ENCODE measurements at places on chromosomes 3 and 15.

GRCh38 chr15:69750253-69750652 is 297.6 kb downstream of the RPLP1 start:
- DNase-seq = no peak

- no peak for DNase-seq
These were observed 553.4 kb downstream of the GOLGA6L6 start for GRCh38 chr15:19988094-19988660.

DNA sequence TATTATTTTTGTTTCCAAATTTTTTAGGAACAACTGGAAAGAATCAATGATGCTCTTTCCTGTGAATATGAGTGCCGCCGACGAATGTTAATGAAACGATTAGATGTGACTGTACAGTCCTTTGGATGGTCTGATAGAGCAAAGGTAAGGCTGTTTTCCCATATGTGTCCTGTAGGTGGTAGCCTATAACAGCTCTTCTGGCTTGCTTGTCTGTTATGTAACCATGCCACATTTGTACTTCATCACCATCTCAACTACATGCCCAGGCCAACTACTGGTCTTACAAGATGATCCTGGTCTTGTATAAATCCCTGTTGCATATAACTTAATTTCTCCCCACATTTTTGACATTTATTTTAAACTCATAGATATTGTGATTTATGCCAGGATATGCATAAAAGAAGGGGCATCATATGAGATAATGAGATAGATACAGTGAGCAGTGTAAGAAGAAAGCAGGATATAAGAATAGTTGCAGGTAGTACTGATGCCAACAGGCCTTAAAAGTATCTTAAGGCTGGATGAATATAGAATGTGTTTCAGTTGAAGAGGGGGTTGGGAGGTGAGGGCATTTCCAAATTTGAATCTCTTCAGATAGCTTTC is 20.3 kb downstream of the FAM98B start:
- no peak for DNase-seq

GRCh38 chr3:15722877-15723623 is 74.7 kb downstream of the ANKRD28 start:
- no peak for DNase-seq

DNA sequence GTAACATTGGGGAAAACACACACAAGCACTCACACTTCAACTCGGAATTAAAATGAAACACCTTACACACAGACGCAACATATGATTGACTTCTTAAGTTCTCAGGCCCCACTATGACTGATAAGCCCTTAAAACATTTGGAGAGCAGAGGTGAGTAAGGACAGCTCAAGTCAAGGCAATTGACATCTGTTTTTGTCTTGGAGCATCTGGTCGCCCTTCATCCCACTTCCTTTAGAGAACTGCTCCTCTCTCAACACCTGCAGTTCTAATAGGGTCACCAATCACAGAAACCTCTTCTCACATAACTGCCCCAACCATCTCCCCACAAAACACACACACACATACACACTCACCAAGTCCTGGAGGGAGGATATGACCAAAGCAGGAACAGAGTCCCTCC is 43.4 kb downstream of the ERC2 start:
- DNase-seq = no peak

DNA sequence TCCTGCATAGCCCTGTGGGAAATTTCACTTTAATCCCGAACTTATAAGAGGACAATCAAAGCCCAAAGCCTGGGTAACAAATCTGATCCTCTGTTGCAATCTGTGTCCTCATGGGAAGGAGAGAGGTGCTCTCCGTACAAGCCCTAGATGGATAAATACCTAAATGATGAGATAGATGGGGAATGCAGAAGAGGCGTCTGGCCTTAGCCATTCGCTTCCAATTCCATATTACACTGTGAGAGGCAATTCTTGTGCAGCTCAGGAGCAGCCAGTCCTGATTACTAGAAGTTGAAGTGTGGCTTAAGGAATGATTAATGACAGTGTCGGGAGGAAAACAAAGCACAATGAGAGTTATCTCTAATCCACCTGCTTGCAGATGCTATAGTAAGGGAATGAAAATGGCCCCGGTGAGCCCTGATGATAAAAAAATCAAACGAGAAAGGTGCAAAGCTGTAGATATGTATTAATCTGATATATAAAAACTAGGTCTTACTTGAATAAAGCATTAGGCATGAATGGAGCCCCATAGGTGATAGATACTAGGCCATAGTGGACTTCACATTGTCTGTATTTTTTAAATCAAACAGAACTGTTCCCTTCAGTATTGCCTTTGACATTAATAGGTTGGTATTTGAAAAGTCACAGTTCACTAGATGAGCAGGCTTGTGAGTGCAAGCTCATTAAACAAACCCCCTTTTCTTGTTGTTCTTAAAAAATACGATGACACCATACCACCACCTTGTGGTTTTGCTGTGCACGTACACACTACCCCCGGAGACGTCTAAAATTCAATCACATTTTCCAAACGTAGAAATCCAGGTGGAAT is 54.2 kb upstream of the TMCO5A start:
- no peak for DNase-seq

DNA sequence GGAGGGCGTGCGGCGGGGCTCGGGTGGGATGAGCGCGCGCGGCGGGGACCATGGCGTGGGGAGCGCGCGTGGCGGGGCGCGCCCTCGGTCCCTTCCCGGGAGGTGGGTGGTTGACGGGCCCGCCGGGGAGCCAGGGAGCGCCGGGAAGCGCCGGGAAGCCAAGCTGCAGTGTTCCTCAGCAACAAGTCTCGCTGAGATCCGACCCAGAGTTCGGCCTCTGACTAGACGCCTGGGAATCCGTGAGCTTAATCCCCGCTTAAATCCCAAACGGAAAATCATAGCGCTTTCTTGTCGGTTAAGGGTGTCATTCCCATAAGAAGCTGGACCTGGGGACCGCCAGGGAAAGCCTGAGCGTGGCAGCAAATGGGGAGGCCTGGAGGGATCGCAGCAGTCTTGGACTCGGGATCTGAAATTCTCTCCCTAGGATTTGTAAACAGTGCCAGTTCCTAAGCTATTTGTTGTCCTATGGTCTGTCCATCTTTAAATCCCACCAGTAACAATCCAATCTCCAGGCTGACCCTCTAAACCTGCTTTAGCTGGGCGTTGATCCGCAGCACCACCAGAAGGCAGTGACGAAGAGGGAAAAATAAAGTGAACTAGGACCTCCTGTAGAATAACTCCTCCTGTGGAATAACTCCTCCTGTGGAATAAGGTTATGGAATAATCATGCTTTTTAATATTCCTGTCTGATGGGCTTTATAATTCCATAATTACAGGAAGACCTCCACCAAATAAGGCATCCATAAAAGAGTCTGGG is 570 bp upstream of the NEDD4 start:
- no peak for DNase-seq

- DNase-seq = no peak
These were observed 31.9 kb downstream of the EHD4 start for GRCh38 chr15:41940441-41940857.

- no peak for DNase-seq
These were observed 88.6 kb upstream of the PSMD6 start for GRCh38 chr3:64111872-64112271.

- no peak for DNase-seq
These were observed 35.0 kb upstream of the PLCL2 start for GRCh38 chr3:16849795-16850194.

- no peak for DNase-seq
These were observed 55.1 kb downstream of the RBMS3 start for GRCh38 chr3:29335943-29336342.

DNA sequence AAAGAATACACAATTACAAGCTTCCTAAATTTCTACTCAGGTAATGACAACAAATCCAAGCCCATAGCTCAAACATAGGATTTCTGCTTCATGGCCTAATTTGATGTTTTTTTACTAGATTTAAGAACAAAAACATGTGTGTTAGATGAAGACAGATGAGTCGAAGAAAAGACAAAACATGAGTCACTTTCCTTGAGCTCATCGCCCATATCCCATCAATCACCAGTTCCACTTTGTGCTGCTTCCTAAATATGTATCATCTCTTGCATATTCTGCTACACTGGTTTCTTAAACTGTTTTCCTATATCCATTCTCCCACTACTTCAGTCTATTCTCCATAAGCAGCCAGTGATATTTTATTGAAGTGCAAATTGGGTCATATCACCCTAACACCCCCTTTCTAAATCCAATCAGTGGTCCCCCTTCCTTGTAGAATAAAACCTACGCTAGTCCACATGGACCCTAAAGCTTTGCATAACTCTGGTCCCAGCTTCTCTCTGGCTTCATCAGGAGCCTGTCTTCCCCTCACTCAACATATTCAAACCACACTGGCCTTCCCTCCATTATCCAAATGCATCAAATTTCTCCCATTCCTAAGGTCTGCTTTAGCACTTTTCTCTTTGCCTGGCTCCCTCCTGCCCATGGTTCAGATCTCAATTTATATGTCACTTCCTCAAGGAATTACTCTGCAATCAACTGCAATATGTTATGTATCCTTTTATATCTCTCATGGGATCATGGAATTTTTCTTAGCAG is 1033.9 kb downstream of the FHIT start:
- DNase-seq = no peak

DNA sequence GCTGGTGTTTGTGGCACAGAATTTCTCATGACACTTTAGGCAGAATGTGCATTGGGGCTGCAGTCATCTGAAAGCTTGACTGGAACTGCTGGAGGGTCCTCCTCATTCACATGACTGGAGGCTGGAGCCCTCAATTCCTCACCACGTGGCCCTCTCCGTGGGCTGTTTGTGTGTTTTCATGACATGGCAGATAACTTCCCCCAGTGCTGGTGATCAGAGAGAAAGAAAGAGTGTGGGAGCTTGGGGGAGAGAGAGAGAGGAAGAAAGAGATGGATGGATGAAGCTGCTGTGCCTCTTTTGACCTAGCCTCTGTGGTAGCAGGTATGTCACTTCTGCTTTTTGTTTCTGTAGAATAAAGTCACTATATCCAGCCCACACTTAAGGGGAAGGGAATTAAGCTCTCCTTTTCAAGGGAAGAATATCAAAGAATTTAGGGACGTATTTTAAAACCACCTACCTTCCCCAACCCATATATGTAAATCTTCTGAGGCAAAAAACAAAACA is 169.6 kb upstream of the IL12A start:
- no peak for DNase-seq

DNA sequence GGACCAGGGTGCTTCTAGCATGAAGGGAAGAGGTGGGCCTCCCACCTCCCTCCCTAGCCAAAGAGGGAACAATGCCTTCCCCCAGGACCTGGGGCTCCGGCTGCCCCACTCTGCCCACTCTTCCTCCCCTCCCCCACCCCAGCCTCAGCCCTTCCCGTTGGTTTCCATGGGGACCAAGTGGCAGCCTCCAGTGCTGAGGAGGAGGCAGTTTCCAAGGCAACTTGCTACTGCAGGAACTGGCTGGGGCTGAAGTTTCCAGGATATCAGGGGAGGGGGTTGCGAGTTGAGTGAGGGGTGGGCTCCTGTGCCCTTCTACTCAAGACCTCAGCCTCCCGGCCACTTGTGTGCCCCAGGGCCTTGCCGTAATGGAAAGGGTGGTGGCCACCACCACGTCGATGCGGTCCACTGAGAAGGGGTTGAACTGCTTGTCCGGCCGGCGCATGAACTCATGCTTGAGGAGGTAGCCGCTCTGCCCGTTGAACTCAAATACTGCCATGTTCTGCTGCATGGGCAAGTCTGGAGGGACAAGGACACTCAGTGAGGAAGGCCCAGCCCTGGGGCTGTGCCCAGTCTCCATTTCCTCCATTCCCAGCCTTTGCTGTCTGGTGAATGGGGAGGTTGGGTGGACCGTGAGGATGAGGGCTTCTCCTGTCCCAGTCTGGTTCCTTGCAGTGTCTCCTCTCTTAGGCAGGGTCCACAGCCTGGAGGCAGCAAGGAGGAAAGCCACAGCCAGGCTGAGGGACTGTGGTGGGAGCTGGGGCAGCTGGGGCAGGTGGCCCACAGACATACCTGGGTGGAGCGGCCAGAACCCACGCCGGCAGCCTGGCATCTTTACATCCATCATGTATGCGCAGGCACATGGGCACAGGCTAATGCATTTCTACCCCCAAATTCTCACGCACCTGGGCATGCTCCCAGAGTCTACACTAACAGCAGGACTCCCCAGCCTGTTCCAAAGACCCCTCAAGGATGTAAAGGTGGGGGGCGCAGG is 11.3 kb upstream of the ANKRD63 start:
- DNase-seq = no peak

GRCh38 chr3:188916934-188917401 is 254.8 kb upstream of the TPRG1 start:
- DNase-seq = no peak

GRCh38 chr15:28942046-28942445 is 56.3 kb downstream of the APBA2 start:
- no peak for DNase-seq

DNA sequence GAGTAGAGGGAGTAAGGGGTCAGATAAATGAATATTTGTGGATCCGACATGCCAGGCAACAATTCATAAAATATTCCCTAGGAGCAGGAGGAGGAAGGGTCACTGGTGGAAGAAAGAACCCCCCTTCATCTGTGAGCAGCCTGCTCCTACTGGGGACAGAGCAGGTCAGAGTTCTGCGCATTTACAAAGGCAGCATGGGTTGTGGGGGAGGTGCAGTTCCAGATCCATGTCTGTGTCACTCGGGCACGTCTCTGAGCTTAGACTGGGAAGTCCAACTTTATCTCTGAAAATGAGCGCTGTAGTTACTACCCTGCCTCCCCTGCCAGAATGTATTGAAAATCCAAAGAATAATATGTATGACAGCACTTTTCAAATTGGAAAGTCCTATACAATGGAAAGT is 115.2 kb downstream of the GABRG3 start:
- DNase-seq = no peak

- no peak for DNase-seq
These were observed 90.7 kb upstream of the GOLIM4 start for GRCh38 chr3:168186293-168186983.

GRCh38 chr3:3189102-3189727 is 9.7 kb upstream of the CRBN start:
- no peak for DNase-seq

GRCh38 chr15:52115598-52116427 is 3.2 kb upstream of the BCL2L10 start:
- no peak for DNase-seq

DNA sequence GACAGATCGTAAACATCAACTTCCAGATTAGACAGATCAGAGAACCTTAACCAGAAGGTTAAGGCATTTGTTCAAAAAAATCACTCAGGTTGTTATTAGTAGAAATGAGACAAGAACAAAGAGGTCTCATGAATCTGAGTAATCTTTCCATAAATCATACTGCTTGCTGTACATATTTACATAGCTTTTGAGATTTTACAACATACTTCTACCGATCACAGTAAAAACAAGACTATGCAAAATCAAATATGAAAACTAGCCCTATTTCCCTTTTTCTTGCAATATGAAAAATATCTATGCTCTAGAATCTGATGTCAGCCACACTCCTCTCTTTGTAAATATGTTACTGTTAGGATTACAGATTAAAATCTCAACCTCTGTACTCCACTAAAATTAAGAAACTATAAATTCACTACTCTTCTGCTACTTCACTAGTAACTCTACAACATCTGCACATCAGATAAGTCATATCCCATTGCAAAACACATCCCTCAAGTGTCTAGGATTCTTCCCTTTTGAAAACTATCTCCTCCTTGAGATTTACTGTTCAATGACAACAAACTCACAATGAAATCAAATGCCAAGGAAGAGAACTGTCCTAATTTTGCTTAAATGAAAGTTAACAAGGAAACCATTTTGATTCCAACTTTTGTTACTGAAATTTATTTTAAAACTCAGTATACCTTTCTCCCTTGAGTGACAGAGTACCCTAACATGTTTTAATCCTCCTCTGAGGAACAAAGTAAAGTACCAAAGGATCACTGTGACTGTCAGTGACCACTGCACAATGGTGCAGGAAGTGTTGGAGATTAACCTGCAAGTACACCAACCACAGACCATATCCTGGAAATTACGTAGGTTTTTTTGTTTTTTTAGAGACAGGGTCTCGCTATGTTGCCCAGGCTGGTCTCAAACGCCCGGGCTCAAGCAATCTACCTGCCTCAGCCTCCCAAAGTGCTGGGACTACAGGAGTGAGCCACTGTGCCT is 12.8 kb downstream of the DCUN1D1 start:
- DNase-seq = no peak

Data from stimulated activated CD4-positive, alpha-beta T cell treated with anti-CD3 and anti-CD28 coated beads, Interleukin-15, amount 100 ng/mL, for 1 hour (primary cell).